ENCODE measurements at places on chromosomes 7 and 10. TPM values are rescaled to one million over a fixed set of nuclear protein-coding genes. Genes with fewer than 3 reads are reported as not detected.

- peaks cover 6% of the 10 kb centered on the region for H3K4me1 ChIP-seq
- no peak overlapping the region for H3K4me3 ChIP-seq
- H3K36me3 ChIP-seq, result peaks cover 7% of the 10 kb centered on the region
- peaks cover 37% of the 10 kb centered on the region for H3K27me3 ChIP-seq
Observed at GRCh38 chr7:156635529-156636385, 4.8 kb upstream of the RNF32 start.

DNA sequence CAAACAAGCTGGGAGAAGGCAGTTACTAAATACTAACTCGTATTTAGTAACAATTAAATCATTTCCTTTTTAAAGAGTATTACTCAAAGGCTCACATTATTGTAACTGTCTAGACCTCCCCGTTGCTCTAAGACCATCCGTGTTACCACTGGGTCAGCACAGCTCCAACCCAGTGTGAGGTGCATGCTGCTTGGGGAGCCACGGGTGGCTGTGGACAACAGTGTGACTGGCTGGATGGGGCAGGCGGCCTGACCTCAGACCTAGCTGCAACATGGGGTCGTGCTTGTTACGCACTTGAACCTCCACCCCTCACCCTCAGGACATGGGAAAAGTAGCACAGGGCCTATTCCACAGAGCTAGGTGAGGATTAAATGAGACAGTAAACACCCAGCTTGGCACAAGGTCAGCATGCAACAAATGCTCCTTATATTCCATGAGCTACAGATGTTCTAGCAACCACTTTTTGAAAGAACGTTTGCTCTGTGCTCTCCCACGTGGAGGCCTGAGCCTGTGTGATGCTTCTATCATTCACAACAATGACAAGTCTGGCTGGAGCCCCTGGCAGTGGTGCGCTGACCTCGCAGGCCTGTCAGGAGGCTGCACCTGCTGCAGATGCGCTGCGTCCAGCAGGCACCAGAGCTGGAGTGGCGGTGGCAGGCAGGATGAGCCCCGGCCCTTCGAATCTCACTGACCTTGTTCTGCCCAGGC lies 135.7 kb downstream of the PKD1L1 start:
- H3K36me3 ChIP-seq, result no peaks in the 10 kb centered on the region
- DNase-seq, result no peak
- no peak overlapping the region for H3K4me3 ChIP-seq
- no peaks in the 10 kb centered on the region for H3K4me1 ChIP-seq

- H3K4me1 ChIP-seq, result no peaks in the 10 kb centered on the region
- H3K36me3 ChIP-seq, result no peaks in the 10 kb centered on the region
- no peak for DNase-seq
- H3K27ac ChIP-seq, result no peak overlapping the region
Observed at GRCh38 chr10:131473645-131474044, 162.1 kb upstream of the TCERG1L start.

The DCLRE1C gene
- 24.8 TPM for total RNA-seq

The OR2A5 gene
- not detected for total RNA-seq

The TRPV5 gene
- total RNA-seq, result not detected

The AKR1C2 gene
- total RNA-seq, result not detected

The TACC2 gene
- not detected for total RNA-seq

DNA sequence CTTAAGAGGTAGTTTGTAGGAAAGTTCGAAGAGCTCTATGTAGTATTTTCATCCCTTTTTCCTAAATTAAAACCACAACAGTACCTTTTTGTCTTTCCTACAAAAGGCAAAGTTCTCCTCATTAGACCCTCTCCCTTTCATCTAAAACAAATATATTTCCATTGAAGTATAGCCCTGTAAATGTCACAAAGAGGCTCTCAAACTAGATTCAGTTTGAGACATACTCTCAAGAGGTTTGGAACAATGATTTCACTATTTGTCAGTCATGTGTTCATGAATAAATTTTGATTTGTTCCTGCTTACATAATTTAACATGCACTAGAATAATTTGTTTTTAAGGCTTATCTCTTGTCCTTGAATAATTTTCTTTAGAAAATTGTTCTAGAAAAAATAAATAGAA lies 12.2 kb downstream of the TAS2R16 start:
- H3K4me1 ChIP-seq, result no peaks in the 10 kb centered on the region
- no peaks in the 10 kb centered on the region for H3K36me3 ChIP-seq
- no peak overlapping the region for H3K27ac ChIP-seq
- no peak overlapping the region for H3K4me3 ChIP-seq

The GJD4 gene
- not detected for total RNA-seq

The GOLGA7B gene
- total RNA-seq, result 2.8 TPM

DNA sequence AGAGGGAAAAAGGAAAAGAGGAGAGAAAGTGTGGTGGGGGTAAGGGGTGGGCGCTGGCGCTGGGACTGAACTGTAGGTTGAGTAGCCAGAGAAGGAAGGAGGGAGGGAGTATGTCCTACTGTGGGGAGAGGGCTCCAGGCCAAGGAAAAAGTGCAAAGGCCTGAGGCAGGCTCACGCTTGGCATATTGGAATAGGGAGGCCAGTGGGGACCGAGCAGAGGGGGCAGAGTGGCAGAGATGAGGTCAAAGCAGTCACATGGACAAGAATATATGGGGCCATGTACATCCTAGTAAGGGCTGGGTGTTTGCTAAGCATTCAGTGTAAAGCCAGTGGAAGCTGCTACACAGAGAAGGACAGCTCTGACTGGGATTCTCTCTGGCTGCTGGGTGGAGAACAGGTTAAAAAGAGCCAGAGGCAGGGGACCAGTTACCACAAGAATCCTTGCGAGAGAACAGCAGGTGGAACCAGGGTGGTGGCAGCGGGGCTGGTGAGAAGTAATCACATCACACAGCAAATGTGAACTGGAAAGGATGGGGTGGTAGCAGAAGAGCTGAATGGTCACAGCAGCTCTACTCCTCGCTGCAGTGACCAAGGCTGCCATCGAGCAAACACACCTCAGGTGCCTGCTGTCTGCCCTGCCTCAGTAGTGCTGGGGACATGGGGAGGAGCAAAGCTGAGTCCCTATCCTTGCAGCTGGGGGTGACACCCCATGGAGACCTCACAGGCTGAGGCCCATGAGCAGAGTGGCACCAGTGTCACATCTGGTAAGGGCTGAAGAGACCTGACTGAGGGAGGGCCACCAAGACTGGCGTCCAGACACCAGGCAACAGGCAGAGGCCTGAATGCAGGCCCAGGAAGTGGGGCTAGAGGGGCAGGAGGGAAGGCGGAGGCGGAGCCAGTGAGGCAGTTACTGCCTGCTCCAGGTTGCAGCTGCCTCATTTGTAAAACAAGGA lies 39.5 kb downstream of the FAM53B start:
- peaks cover 4% of the 10 kb centered on the region for H3K36me3 ChIP-seq
- H3K27ac ChIP-seq, result peak overlapping the region; percentile 93
- H3K27me3 ChIP-seq, result no peaks in the 10 kb centered on the region
- H3K4me1 ChIP-seq, result peaks cover 86% of the 10 kb centered on the region

GRCh38 chr7:141949021-141949420 lies 2.2 kb upstream of the CLEC5A start:
- no peak for DNase-seq
- no peak overlapping the region for H3K27ac ChIP-seq
- H3K4me3 ChIP-seq, result no peak overlapping the region
- no peaks in the 10 kb centered on the region for H3K4me1 ChIP-seq
- H3K36me3 ChIP-seq, result no peaks in the 10 kb centered on the region

The TEX47 gene
- not detected for total RNA-seq

All from natural killer cell treated with Interleukin-12 subunit alpha and Interleukin-12 subunit beta and Interleukin-15 and Interleukin-18, amount 100 ng/mL, for 72 hours (primary cell).